ENCODE measurements at places on chromosomes 2 and 18.

- no peak for DNase-seq
Observed at GRCh38 chr2:81260320-81260719, 955.8 kb upstream of the LRRTM1 start.

DNA sequence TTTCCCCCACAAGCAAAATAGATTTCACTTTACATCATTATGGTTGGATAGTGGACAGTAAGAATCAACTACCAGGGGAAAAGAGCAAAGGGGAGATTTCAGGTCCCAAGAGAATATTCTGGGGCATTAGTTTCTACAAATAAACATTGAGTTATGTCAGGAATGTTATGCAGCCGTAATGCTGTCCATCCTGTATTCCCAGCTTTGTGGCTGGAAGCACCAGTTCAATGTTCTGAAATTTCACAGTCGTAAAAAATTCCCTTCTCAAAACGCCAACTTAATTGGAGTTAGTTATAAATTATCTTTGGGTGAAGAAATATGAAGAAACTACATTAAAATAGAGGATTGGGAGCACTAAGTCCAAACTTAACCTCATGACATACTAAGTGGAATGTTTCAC, 141.5 kb upstream of the FIGN start:
- peak; percentile 16 for DNase-seq

DNA sequence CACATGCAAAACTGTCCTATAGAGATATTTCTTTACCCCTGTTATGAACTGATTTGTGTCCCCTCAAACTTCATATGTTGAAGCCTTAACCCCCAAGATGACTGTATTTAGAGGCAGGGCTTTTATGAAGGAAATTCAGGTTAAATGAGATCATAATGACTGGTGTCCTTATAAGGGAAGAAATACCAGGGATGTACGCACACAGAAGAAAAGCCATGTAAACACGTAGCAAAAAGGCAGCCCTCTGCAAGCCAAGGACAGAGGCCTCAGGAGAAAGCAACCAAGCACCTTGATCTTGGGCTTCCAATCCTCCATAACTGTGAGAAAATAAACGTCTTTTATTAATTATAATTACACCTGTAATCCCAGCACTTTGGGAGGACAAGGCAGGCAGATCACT, 101.3 kb upstream of the NDUFV2 start:
- DNase-seq = no peak

- DNase-seq = no peak
Observed at GRCh38 chr2:2306878-2307277, 24.2 kb downstream of the MYT1L start.

GRCh38 chr2:77831898-77832297, 309.7 kb upstream of the LRRTM4 start:
- DNase-seq = no peak

DNA sequence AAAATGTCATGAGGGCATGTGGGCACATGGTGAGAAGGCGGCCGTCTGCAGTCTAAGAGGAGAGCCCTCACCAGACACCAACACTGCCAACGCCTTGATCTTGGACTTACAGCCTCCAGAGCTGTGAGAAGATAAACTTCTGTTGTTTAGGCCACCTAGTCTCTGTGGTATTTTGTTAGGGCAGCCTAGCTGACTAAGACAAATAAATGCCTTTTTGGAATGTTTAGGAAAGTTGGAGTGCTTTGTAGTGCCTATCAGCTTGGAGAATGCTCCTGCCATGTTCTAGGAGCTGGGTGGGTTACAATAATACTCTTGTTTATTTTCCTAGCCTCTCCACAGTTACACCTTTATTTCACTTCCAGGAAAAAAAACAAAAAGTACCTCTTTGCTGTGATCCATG, 92.0 kb downstream of the SPP2 start:
- no peak for DNase-seq

DNA sequence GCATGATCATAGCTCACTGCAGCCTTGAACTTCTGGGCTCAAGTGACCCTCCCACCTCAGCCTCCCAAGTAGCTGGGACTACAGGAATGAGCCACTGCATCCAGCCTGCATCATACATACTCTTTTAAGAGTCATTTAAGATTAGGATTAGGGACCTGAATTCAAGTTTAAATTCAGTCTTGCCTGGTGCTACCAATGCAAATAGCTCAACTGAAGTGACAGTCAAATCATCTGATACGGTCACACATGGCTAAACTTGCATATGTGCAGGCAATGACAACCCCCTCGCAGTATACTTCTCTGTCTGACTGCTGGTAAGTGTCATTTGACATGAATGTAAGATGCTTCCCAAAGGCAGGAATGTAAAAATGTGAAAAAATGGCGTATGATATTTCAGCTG, 31.8 kb upstream of the TMEM131 start:
- DNase-seq = no peak

DNA sequence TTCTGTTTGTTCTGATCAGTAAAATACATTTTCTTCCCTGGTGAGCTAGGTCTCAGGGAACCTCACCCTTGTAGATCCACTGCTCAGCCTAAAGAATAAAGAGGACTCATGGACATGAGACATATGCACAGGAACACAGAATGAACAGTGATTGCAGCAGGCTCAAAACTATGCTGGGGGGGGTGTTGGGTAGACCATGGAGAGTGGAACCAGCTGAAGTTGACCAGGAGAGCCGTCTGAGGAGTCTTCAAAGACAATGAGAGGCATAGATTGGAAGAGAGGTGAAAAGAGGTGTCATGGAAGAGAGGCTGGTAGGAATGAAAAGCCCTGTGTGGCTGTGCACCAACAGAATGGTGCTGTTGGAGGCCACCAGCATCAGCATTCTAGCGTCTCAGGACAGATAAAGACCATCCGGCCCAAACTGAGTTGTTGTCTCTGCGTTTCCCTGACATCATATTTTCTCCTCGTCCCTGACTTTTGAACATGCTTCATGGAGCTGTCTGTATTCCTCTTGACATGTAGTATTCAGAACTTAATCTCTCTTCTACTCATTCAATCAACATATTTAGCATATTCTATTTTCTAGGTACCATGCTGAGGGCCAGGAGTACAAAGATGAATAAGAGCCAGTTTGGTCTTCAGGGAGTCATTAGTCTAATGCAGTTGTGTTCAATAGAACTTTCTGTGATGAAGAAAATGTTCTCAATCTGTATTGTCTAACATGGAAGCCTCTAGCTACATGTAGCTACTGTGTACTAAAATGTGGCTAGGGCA, 331.8 kb downstream of the CYP26B1 start:
- DNase-seq = no peak

DNA sequence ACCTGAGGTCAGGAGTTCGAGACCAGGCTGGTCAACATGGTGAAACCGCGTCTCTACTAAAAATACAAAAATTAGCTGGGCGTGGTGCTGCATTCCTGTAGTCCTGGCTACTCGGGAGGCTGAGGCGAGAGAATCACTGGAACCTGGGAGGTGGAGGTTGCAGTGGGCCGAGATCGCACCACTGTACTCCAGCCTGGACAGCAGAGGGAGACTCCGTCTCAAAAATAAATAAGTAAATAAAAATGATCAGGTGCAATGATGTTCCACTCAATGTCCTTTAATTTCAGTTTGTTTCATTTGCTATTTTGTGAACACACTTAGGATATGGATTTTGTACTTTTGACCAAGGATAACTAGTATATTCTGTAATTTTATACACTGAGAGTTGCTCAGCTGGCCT, 9.3 kb downstream of the HADHA start:
- no peak for DNase-seq

GRCh38 chr18:46069524-46069923, 2.5 kb downstream of the PSTPIP2 start:
- no peak for DNase-seq

- no peak for DNase-seq
Observed at GRCh38 chr2:29305762-29306161, 190.5 kb downstream of the CLIP4 start.

GRCh38 chr2:224930990-224931389, 111.3 kb downstream of the DOCK10 start:
- no peak for DNase-seq

- no peak for DNase-seq
Observed at GRCh38 chr18:69874058-69874457, 73.6 kb downstream of the CD226 start.

DNA sequence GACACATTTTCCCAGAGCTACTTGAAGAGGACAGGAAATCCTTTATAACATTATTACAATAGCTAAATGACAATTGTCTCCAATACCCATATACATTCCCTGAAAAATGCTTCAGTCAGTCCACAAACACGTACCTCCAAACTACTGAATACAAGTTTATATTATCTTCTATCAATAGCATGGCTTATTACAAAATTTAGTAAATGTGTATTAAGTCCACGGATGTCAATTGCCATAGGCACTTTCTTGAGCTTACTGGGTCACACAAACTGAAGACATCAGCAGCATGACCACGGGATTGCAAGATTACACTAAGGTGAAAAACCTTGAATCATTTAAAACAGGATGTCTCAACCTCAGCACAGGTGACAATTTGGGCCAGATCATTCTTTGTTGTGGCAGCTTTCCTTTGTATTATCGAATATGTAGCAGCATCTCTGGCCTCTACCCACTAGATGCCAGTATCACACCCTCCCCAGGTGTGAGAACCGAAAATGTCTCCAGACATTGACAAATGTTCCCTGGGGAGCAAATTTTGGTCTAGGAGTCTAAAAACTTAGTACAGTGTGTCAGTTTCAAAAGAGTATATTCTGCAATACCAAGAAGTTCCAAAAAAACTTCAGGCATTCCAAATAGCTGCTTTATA, 1.4 kb downstream of the MBD2 start:
- DNase-seq = no peak

Data from muscle of back (tissue), 13 donors.